ENCODE measurements at places on chromosomes 16 and 17.
A peak's percentile ranks its signal among the peaks of the same experiment; 100 is the strongest.

GRCh38 chr16:2883458-2883908, 468 bp downstream of the FLYWCH2 start:
- peak; percentile 24 for DNase-seq

DNA sequence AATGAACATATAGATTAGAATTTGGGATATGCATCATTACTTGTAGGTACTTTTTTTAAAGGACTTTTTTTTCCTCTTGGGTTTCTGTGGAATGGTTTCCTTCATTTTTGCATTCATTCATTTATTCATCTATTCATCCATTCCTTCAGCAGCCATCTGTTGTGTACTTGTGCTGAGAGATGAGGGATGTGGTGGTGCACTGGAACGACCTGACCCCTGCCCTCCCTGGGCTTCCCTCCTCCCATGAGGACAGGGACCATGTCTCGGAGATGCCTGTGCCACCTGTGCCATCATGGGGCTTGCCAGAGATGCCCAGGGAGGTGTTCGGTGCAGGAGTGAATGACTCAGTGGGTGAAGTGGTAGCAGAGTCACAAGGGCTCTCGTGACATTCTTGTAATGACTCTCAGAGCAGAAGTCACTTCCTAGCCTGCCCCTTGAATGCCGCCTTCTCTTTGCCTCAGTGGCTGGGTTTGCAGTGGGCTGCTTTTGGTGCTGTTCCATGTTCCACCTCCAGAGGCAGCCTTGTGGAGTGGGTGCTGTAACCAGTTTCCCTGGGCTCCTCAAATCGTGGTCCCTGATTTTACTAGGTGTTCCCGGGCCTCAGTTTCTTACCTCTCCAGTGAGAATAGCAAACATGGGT, 43.9 kb downstream of the CLEC16A start:
- peak; percentile 90 for DNase-seq

GRCh38 chr16:30986129-30986991, 1.4 kb downstream of the HSD3B7 start:
- no peak for DNase-seq

DNA sequence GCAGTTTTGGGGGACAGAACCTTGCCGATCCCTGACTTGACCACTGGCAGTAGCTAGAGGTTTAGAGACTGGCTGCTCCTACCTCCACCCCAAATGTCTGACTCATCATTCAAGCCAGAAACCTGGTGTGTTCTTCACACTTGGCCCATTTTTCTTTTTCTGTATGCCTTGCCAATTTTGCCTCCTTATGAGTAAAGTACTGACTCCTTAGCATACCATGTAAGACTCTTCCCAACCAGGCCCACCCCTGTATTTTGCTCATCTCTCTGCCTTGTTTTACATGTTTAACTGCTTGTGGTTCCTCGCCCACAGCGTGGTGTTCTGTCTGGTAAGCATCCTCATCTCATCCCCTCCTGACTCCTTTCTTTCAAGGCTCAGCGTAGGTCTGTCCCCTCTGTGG, 37.9 kb downstream of the NUP88 start:
- DNase-seq: no peak

GRCh38 chr16:65111306-65111705, 10.6 kb downstream of the CDH11 start:
- no peak for DNase-seq

- no peak for DNase-seq
Observed at GRCh38 chr17:8892338-8892690, 24.8 kb upstream of the PIK3R6 start.

GRCh38 chr16:49491771-49492761, 118.5 kb downstream of the C16orf78 start:
- DNase-seq: peak; percentile 34

GRCh38 chr17:1203967-1204291, 24.1 kb upstream of the ABR start:
- DNase-seq: no peak

GRCh38 chr16:23734176-23734893, 20.5 kb upstream of the CHP2 start:
- DNase-seq: no peak

- DNase-seq: no peak
Observed at GRCh38 chr16:12409700-12410099, 394.0 kb downstream of the CPPED1 start.

DNA sequence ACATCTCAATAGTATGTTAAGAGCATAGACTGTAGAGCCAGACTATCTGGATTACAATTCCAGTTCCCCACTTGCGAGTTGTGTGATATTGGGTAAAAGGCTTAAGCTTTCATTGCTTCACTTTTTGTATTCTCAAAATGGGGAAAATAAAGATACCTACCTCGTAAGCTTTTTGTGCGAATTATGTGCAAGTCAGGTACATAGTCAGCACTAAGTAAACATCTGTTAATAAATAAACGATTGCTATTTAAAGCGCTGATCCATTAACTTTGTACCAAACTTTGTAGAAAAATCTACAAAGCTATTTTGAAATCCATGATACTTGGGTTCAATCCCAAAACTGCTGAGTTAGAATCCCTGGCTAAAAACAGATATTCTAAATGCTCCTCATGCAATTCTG, 19.6 kb downstream of the ABCA6 start:
- DNase-seq: no peak

- DNase-seq: peak; percentile 87
Observed at GRCh38 chr17:2087597-2088211, 32.8 kb downstream of the HIC1 start.

DNA sequence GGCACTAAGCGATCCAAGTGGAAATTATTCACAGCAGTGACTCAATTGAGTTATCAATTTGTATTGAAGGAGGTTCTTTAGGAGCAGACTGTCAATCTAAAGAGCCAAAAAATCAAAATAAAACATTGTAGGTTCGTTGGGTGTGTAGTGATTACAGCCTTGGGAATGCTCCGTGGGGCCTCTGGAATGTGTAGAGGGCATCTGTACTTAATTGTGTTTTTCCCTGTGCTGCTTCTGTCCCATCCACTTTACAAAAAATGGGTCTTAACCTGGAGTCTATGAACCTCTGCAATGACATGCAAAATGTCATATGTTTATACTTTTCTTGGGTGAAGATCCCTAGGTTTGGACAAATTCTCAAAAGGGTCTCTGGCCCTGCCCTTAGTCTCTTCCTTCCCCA, 215.1 kb downstream of the CCDC182 start:
- no peak for DNase-seq

DNA sequence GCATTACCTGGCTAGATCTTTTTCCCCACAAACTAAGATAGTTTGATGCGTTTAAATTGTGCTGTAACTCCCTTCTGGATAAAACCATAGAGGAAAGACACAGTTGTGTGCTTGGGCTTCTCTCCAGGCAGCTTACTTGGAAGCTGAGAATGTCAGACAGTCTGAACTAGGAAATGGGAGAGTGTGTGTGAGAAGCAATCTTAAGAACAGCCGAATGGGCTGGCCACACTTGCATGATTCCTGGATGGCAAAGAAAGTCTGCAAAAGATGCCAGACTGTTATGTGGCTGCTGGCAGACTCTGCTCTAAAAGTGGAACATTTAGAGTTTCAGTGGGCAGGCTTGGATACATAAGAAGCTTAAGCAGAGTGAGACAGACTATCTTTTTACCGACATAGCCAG, 384.3 kb upstream of the PSMD7 start:
- no peak for DNase-seq

GRCh38 chr16:30946671-30947540, 2.0 kb upstream of the ORAI3 start:
- no peak for DNase-seq

DNA sequence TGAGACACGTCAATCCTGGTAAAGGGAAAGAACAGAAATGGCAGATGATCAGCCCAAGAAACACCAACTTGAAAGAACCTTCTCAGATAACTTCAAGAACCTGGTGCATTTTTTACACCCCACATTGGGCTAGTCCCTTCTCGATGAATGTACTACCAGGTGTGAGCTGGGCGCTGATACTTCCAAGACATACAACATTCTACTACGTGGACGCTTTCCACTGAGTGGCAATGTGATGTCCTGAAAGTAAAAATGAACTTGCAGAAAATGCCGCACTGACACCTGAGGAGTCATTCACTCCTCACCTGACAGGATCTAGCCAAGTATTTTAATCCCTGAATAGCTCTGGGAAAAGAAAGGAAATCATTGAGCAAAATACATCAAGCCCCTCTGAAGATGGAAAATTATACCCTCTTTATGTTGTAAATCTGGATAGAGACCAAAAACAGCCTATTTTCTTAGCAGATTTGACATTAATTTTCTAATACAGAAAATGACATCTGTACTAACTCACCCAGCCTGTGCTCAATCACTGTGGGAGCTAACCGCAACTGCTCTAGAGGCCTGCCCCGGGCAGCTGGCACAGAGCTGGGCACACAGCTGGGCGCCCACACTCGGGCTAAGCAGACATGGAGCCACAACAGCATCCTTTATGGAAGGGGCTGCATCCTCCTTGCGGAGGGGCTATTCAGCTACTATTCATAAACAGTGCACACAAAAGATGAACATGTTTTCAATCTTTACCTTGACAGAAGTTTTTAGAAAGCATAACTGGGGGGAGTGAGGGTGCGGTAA, 16.2 kb downstream of the SNN start:
- DNase-seq: no peak

- peak; percentile 52 for DNase-seq
Observed at GRCh38 chr17:78314683-78315354, 45.1 kb downstream of the SOCS3 start.

DNA sequence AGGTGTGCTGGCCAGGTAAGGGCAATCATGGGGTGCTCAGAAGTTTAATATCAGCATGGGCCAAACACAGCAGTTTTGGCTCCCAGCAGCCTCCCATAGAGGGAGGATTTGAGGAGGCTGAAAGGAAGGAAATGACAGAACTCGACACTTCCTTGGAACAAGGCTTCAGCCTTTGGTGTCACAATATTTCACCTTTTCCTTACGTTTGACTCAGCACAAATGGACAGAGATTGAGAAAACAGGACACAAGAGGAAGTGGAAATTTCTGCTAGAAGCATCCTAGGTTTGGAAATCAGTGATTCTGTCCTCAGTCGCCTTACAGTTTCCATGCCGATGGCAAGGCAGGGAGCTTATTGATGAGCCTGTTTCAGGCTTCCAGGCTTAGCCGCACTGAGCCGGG, 181.4 kb downstream of the MAF start:
- DNase-seq: no peak

DNA sequence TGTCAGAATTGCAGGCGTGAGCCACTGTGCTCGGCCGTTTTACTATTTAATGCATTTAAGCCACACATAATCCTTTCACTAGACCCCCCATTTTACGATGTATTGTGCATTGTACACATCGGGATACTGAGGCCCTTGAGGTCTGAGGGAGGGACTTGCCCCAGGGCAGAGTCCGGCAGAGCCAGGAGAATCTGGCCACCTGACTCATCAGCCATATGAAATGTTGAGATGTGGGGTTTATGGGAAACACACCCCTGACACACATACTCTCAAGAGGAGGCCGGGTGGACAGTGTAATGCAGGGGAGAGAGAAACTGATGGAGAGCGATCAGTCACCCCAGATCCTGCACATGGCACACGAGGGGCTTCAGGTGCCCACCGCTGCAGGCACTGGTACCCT, 196.6 kb downstream of the ZNF423 start:
- DNase-seq: no peak

GRCh38 chr16:84775262-84775810, 44.4 kb upstream of the CRISPLD2 start:
- no peak for DNase-seq

DNA sequence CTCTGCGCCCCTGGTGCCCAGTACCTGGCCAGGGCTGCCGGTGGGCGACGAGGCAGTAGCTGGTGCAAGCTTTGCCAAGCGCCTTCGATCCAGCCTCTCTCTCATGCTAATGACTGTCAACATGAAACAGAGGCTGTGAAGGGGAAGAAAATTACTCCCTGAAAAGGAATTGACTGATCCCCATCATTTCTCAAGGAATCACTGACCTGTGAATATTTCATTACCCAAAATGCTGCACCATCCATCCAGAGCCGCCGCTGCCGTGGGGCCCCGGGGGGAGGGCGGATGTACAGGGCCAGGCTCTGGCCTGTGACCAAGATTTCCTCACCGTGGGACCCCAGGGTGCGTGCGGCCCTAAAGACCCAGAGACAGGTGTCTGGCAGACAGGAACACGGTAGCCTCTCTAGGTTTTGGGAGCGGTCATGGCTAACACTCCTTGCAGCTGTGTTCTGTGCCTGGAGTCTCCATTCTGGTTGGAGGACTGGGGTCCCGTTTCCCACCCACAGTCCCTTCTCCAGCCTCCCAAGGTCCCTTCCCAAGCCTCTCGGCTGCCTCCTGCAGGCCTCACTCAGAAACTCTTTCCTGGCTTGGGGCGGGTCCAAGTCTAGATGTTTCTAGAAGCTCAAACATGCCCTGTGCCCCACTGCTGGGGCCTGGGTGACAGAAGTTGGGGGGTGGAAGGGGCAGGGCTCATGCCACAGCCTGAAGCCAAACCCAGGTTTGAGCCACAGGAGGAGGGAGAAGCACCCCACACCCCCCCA, 73.3 kb downstream of the ENGASE start:
- DNase-seq: no peak

- DNase-seq: peak; percentile 92
Observed at GRCh38 chr17:41665566-41666236, 23.0 kb upstream of the EIF1 start.

GRCh38 chr16:46651305-46651704, 30.1 kb upstream of the SHCBP1 start:
- DNase-seq: no peak

- peak; percentile 40 for DNase-seq
Observed at GRCh38 chr17:42673885-42674754, 2.7 kb downstream of the PLEKHH3 start.

DNA sequence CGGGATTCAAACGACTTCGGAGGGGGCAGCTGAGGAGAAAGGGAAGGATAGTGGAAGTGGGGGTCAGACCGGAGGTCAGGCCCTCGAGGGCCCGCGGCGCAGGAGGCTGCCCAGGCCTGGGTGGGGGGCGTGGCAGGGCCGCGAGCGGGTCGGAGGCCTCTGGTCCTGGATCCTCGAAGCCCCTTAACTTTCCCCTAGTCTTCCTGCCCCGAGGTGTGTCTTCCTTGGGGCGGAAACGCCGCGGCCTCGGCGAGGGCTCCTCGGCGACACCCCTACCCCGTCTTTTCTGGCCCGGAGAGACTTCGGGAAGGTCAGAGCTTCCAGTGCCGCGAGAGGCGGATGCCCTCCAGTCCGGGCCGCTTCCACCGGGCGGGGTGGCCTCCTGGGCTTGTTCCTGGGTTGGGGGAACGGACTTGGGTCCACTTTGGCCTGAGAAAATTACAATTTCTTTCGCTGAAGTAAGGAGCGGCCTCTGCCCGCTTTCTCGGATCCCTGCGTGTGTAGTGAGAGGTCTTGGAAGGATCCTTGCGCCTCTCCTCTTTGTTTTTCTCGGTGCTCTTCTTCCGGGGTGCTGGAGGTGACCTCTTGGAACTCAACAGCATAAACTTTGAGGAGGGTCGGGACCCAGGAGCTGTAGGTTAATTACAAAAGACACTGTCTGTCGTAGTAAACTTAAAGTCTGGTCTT, 491 bp downstream of the IST1 start:
- peak; percentile 30 for DNase-seq

DNA sequence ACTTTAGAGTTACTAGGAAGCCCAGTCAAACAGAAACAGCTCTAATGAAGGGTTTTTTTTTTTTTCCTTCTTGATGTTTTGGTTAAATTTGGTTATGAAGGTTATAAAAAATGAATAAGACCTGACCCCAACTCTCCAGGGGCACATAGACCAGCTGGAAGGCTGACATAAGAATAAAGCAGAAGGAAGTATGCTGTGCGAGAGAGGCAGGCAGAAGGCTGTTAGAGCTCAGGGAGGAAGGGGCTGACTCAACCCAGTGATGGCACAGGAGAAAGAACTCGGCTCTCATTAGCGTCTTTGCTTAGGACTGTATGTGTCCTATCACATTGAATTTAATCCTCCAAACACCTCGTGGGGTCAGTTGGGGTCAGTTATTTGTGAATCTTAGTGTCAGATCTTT, 474.6 kb downstream of the PMP22 start:
- DNase-seq: peak; percentile 6

- DNase-seq: no peak
Observed at GRCh38 chr16:54546521-54546920, 259.9 kb upstream of the IRX3 start.
